Effector CD8-positive, alpha-beta T cell (primary cell): ENCODE measurements at places on chromosomes 1 and 21.
A peak's percentile ranks its signal among the peaks of the same experiment; 100 is the strongest.

DNA sequence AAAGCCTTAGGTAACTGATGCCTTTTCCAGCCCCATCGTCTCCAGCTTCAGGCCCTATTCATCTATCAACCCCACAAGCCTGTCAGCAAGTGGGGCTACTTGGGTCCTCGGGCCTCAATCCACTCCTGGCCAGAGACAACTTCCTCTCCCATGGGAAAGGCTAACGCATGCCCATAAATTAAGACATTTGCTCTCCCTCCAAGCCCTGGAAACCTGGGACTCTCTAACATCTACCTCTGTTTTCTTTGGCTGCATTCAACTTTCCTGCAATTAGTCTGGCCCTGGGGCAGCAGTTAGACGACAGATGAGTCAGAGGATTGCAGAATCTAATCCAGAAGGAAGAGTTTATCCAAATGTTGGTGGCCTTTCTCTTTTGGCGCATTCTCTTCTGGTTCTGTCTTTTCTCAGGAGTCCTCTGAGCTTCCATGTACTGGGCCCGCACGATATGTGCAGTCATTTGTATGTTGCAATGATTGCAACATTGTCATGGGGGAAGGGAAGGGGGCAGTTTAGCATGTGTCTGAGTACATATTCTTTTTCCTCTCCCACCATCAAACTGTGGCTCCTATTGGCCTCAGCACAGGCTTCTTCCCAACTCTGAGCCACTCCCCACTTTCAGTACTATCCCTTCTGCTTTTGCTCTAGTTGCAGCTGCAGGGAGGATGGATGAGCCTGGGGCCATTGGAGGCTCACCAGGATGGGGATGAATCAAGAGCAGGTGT, 54.4 kb downstream of the NAV1 start:
- no peak for DNase-seq

DNA sequence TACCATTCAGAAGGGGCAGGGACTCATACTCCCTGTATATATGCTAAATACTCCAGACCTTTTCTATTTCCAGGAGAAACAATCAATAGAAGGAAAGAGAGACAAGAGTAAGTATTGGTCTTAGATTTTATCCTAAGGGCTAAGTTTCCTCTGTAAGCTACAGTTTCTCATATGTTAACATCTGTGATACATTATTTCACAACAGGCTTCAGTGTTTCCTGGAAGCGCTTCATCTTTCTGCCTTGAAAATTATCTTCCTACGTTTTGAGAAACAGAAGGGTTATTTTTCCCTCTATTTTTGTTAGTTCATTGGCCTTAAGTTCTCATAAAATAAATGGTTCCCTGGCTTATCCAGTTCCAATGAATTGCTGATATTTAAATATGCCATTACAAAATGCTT, 15.6 kb downstream of the FMO1 start:
- DNase-seq = no peak

DNA sequence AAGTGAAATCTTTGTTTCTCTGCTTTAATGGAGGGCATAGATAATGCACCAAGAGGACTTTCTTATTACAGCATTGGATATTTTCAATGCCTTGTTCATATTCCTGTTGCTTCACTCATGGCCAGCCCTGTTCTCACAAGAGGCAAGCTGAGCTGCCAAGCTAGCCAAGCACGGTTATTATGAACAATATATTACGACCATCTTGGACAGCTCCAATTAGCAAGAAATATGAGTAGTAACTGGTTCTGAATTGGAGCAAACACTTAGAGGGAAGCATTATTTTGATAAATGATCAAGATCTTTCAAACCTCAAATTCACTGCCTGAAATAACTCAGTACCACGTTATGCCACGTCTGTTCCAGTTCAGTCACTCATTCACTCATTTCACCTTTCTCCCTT, 159.8 kb downstream of the SETD4 start:
- DNase-seq = no peak

- DNase-seq = no peak
Measured at GRCh38 chr1:199087144-199087543, 448.3 kb downstream of the PTPRC start.

DNA sequence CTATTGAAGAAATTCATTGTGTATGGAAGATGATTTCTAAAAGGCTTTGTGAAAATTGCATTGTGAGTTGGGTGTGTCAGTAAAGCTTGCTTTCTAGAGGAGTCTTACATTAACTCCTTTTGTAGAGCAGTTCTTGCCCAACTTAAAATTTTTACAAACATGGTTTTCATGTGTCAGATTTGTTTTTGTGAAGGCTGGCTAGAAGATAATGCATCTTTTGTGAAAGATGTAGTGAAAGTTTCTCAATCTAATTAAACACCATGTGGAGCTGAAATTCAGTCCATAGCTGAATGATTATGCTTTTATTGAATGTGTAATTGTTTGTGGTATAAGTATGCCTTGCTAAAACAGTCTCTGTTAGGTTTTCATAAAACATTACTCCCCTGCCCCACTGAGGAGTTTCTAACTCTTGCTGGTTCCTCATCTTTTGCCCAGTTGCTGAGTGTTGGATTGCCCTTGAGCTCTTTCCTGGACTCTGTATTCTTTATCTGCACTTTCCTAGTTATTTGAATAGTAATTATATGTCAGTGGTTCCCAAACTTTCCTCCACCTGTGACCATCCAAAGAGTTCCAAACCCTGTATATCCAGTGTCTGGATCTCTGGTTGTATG, 38.0 kb downstream of the KCTD3 start:
- no peak for DNase-seq

GRCh38 chr1:178679237-178679636, 45.8 kb upstream of the RALGPS2 start:
- no peak for DNase-seq

DNA sequence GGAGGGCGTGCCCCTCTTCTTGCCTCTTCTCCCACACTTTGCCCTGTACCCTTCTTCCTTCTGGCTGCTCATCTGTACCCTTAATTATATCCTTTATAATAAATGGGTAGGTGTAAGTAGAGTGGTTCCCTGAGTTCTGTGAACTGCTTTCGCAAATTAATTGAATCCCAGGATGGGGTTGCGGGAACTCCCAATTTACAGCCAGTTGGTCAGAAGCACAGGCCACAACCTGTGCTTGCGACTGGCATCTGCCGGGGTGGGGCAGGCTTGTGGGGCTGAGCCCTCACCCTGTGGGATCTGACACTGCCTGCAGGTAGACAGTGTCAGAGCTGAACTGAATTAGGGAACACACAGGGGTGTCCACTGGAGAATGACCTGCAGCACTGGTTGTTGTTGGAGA, 244.9 kb downstream of the KCNJ6 start:
- DNase-seq = no peak

DNA sequence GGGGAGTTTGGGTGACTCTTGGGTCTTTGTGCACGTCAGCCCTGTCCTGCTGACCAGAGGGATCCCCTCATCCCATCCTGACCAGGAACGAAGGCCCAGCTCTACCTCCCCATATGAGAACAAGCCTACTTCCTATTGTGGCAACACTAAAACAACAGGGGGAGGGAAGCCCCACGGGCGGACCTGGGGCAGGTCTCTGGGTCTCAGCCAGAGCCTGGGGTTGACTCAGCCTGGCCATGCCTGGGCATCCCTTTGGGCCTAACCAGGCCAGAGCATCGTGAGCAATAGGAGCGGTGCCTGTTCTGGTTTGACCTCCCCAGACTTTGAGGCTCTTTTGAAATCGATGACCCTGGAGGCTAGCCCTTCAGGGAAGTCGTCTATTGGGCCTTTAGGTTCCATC, 16.8 kb downstream of the RPS6KA1 start:
- no peak for DNase-seq

- no peak for DNase-seq
Measured at GRCh38 chr1:78060857-78061563, 15.2 kb downstream of the GIPC2 start.

GRCh38 chr1:78840453-78841271, 165.9 kb downstream of the ADGRL4 start:
- no peak for DNase-seq

GRCh38 chr1:144551543-144552424, 40.9 kb upstream of the PPIAL4F start:
- DNase-seq = peak; percentile 38

GRCh38 chr1:27833470-27833869, 2.9 kb downstream of the PPP1R8 start:
- DNase-seq = no peak

DNA sequence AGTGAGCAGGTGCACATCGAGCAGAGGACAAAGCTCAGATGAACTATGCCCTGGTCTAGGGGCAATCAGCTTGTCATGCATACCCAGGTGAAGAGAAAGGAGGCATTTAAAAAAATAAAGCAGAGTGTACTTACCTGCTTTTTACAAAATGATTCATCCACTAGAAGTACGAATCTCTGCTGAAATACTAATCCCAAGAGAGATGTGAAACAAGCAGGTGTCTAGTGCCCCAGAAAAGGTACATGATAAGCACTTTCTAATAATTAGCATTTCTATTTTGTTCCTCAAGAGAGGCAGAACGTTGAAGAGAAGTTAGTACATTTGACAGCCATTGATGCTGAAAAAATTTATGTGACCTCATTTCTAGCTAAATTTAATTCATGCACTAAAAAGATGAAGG, 31.1 kb downstream of the CHODL start:
- DNase-seq = no peak

DNA sequence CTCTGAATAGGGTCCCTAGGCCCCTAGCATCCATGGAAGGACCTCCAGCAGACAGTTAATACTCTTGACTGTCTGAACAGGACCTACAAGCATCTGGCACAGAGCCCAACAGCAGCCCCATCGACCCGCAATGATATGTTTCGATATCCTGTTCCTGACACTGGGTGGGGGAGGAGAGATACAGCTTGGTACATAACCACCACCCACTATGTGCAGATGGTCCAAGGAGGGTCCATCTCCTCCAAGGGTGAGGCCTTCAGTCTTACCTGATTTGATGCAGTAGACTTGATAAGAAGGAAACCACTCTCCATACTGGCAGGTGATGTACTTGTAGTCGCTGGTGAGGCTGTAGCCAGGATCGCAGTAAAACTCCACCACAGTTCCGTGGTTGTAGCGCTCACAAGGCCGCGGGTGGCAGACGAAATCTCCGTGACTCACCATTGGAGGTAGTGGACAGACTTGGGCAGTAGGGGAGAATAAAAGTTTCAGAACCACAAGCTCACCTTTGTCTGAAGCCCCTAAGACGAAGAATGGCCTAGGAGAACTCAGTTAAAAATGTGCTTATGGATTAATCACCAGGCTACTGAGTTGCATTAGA, 86.0 kb upstream of the TLR5 start:
- no peak for DNase-seq

- DNase-seq = no peak
Measured at GRCh38 chr1:212614453-212615200, 6.1 kb downstream of the ATF3 start.

DNA sequence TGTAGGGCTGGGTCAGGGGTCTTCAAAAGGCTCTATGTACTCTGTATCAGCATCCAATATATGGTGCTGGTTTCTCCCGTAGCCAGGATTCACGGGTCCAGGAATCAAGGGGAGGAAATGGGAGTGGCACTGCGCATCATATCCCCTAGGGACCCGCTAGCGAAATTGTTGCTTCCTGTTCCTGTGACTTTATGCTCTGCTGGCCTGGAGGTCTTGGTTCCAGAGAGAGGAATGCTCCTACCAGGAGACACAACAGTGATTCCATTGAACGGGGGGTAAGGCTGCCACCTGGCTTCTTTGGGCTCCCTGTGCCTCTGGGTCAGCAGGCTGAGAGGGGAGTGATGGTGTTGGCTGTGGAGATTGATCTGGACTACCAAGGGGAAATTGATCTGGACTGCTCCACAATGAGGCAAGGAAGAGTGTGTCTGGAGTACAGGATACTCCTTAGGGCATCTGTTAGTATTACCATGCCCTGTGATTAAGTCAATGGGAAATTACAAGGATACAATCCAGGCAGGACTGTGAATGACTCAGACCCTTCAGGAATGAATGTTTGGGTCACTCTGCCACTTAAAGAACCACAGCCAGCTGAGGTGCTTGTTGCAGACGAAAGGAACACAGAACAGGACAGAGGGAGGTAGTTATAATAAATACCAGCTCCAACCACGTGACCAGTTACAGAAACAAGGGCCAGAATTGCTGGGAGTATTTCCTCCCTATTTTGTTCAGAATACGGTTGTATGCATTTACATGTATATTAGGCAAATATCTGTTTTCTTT, 10.2 kb downstream of the SPSB1 start:
- no peak for DNase-seq

GRCh38 chr1:61585714-61586113, 139.2 kb downstream of the TM2D1 start:
- no peak for DNase-seq

DNA sequence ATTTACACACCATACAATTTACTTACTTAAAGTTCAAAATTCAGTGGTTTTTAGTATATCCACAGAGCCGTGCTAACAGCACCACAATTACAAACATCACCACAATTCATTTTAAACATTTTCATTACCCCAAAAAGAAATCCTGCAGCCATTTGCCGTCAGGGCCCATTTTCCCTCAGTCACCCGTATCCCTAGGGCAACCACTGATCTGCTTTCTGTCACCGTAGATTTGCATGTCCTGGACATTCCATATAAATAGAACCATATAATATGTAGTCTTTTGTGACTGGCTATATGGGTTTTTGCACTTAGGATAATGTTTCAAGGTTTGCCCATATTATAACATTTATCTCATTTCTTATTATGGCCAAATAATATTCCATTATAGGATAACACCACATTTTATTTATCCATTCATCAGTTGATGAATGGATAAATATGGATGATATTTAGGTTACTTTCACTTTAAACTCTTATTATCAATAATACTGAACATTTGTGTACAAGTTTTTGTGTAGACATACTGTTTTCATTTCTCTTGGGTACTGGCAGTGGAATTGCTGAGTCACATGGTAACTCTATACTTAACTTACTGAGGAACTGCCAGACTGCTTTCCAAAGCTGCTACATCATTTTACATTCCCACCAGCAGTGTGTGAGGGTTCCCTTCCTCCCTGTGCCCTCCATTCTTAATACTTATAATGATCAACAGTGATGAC, 68.9 kb downstream of the ST3GAL3 start:
- no peak for DNase-seq

DNA sequence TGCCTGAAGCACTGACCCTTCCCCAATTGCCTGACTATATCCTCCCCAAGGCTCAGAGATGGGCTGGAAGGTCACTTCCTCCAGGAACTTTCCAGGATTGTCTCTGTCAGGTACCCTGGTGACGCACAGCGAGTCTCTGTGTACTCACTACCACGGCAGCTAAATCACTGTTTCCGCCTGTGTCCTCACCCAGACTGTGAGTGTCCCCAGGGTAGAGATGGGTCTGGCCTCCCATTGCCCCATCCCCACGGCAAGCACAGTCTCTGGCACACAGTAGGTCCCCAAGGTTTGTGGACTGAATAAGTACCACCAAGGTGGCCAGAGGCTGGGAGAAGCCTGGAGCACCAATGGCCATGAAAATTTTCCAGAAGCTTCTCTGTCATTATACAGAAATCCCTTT, 93.8 kb upstream of the RUNX3 start:
- DNase-seq = no peak

DNA sequence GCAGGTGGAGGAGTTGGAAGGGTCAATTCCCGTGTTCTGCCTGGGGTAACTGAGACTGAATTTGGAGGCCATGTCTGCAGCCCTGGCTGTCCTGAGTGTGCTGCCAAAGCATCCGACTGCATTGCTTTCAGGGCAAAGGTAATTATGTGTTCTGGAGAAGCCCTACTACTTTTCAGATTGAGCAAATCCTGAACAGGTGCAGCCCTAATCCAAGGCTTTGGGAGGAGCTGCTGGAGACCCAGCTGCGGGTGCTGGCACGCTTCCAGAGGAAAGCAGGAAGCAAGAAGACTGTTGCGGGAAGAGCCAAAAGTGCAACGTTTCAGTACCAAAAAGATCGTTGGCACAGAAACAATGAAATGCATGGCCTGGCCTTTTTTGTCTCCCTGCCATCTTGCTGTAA, 73.7 kb upstream of the NRIP1 start:
- no peak for DNase-seq

- DNase-seq = no peak
Measured at GRCh38 chr1:41232305-41232704, 9.8 kb downstream of the SCMH1 start.
